Pancreas (tissue), 10 donors: ENCODE measurements at places on chromosomes 16 and 17. TPM values are rescaled to one million over a fixed set of nuclear protein-coding genes. Genes with fewer than 3 reads are reported as not detected.

CLEC19A gene
- polyA plus RNA-seq, result not detected

GRCh38 chr17:28763804-28764266 is 20.0 kb downstream of the TRAF4 start:
- DNase-seq, result peak; percentile 77

CACNA1H gene
- 12.8 TPM for polyA plus RNA-seq

DNA sequence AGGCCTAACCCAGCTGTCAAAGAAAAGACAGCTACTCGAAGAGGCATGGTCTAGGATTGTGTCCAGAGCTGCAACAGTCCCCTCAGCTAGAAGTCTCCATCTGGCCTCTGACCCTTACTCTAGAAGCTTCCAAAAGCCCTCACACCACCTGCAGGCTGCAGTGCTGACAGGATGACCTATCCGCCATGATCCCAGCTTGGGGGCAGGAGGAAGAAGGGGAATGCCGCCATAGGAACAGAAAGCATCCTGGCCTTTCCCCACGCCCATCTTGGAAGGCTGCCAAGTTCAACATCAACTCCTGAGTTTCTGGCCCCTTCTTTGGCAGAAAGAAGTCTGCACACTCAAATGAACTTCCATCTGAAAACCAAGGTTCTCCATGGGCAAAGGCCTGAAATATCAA is 3.1 kb upstream of the KRT36 start:
- no peak for DNase-seq

- no peak for DNase-seq
These were observed 565 bp downstream of the DDX52 start for GRCh38 chr17:37642681-37643080.

GRCh38 chr17:49054342-49055092 is 57.3 kb downstream of the IGF2BP1 start:
- no peak for DNase-seq

- no peak for DNase-seq
These were observed 7.2 kb downstream of the SUPT4H1 start for GRCh38 chr17:58344791-58345157.

LRRC46 gene
- polyA plus RNA-seq, result 1.8 TPM

ZP2 gene
- polyA plus RNA-seq, result not detected

DNA sequence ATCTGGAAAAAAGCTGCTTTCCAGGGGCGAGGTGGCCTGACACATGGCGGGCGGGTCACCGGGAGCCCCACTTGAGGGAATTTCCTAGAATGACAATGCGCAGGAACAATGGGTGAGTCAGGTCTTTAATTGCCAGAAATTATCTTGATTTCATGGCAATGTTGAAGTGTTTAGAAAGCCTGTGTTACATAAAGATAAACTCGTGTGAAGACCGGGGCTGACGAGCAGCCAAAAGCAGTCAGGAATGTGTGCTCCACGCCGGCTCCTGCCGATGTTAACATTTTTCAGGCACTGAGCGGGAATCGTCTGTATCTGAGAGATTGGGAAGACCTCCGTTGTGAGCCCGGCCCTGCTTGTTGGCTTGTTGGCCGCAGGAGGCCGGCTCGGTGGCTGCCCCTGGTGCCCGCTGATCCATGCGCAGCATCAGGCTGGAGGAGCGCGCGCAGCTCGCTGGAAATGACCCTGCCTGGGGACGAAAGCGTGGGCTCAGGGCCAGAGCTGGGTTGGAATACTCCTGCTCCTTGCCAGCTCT is 353.1 kb downstream of the FOXL1 start:
- DNase-seq, result no peak

DNA sequence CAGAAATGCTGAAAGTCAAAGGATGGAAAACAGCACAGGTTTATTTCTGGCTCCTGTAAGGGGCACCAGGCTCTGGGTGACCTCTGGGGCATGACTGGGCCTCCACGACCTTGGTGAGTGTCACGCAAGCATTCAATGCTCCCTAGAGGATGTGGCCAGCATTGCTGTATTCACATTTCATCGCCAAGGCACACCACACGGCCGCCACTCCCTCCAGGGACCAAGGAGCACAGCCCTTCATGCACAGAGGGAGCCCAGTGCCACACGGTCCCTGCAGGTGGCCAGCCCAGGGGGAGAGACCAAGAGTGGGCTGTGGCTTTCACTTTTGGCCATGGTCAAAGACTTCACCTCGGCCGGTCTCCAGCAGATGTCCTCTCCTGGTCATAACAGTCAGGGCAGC is 137.4 kb upstream of the TNRC6C start:
- DNase-seq, result no peak

DNA sequence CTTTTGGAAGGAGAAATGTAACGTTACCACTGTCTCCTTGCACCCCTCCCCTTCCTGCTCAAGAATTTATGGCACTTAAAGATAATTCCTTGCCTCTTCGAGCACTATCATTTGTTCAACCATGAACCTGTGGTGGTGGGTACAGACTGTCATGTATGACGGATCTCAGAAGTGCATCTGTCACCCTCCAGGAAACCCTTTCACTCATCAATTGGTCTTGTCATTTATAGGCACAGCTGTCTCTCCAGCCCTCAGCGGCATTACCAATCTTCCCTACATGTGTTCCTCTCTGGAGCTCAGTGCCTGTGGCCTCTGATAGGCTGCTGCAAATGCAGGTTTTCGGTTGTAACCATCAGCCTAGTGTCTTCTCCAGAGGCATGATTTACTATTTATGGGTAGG is 15.0 kb downstream of the CNTNAP4 start:
- DNase-seq, result no peak

GRCh38 chr16:69190598-69190997 is 3.6 kb downstream of the SNTB2 start:
- DNase-seq, result no peak

DNA sequence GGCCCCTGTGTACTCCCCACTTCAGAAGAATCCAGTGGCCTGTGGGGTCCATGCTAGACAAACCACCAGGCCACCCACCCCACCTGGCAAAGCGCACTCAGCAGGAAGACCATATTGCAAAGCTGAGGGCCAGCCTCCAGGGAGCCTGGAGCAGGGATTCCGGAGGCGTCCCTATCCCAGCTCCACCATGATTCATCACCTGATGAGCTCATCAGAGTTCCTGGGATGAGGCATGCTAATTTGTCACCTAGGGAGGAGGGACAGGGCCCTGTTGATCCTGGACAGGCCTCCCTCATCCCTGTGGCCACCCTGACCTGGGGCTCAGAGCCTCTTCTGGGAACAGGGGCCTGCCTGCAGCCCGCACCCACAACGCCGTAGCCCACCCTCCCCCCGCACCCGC is 131.6 kb upstream of the PLCG2 start:
- DNase-seq, result no peak

- no peak for DNase-seq
These were observed 46.9 kb downstream of the AXIN2 start for GRCh38 chr17:65514541-65514940.

DNA sequence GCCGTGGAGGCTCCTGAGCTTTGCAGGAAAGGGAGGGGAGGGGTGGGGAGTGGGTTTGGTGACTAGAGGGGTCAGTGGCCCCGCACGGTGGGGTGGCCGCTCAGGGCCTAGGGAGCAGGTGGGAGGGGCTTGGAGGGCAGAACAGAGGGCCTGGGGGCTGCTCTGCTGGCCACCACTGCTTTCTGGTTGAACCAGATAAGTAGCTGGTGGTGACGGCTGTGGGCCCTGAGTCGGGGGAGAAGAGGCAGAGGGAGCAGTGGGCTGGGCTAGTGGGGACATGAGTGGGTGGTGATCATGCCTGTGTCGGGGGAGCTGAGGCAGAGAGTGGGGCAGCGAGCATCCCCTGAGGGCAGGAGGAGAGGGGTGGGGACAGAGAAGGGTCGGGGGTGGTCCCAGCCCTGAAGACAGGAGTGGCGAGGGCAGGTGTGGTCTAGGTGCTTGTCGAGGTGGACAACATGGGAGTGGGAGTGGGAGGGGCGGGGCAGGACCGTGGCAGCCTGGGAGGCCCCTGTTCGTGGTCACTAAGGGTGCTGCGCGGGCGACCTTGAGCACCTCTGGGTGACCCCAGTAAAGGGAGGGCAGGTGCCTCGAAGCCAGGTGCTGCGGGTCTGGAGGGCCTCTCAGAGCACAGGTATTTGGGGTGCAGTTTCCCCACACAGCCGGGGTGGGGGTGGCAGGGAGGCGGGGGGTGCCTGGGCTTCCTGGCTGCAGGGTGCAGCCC is 6.3 kb upstream of the CD7 start:
- no peak for DNase-seq

SLC13A2 gene
- polyA plus RNA-seq, result not detected

DNA sequence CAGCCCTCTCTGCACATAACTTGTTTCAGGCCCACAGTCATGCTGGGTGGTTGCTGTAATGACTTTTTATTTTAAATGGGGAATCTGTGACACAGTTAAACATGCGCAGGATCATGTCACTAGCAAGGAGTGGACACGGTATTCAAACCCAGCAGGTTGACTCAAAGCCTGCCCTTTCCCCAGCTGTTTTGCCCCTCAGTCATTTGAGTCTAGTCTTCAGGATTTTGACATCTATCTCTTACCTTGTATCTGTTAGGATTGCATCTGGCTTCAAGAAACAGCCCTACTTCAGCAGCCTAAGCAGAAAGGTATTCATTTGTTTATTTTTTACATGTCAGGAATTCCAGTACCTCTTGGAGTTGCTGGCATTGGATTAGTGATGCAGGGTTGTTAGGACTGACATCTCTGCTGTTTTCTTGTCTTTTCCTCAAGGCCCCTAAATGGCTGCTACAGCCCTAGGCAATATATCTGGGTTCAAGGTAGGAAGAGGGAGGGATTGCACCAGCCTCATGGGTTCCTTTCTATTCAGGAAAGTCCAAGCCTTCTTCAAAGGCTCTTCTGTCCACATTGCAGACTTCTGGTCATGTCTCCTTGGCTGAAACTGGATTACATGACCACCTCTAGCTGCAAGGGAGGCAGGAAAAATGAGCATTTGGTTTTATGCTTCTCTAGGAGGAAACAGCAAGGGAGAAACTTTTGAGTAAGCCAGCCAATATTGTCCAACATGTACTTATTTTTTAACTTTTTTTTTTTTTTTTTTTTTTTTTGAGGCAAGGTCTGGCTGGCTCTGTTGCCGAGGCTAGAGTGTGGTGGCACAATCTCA is 22.8 kb downstream of the ABCC1 start:
- no peak for DNase-seq

- no peak for DNase-seq
These were observed 3.2 kb upstream of the KRT20 start for GRCh38 chr17:40888196-40888720.
